ENCODE measurements at places on chromosomes 3 and 15.

- DNase-seq: no peak
Observed at GRCh38 chr15:66716656-66717020, 14.6 kb downstream of the SMAD6 start.

- no peak for DNase-seq
Observed at GRCh38 chr15:40104296-40104864, 4.3 kb downstream of the BMF start.

- DNase-seq: no peak
Observed at GRCh38 chr15:55654561-55655031, 66.5 kb upstream of the PYGO1 start.

DNA sequence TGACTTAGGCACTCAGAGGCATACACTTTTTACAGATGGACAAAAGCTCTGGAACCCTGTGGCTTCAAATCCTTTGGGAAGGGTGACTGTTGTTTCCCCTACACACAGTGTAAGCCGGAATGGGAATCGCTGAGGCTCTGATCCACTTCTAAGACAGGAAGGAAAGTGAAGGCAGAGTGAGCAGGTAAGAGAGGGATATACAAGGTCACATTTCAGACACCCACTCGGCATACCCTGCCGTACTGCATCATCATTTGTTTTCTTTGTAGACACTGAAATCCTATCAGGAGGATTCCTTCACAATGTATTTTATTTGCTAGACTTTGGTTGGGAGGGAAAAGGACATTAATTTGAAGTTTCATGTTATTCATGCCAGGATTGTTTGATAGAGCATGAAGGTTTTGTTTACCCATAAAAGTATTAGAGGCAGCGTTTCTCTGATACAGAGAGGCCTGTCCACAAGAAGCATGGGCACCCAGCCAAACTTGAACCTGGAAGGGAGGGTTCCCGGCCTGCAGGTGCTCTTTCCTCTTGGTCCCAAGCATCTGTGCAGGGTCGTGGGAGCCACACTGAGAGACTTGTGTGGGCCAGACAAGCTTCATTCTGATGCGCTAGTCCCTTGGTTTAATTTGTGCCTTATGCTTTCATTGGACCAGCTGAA lies 21.9 kb upstream of the POLR2M start:
- no peak for DNase-seq

All from activated CD4-positive, alpha-beta T cell treated with anti-CD3 and anti-CD28 coated beads, Interleukin-2, amount 50 U/mL, for 4 hours (primary cell).